Endothelial cell of umbilical vein (primary cell): ENCODE measurements at places on chromosomes 12 and 14. TPM values are rescaled to one million over a fixed set of nuclear protein-coding genes. Genes with fewer than 3 reads are reported as not detected.

DNA sequence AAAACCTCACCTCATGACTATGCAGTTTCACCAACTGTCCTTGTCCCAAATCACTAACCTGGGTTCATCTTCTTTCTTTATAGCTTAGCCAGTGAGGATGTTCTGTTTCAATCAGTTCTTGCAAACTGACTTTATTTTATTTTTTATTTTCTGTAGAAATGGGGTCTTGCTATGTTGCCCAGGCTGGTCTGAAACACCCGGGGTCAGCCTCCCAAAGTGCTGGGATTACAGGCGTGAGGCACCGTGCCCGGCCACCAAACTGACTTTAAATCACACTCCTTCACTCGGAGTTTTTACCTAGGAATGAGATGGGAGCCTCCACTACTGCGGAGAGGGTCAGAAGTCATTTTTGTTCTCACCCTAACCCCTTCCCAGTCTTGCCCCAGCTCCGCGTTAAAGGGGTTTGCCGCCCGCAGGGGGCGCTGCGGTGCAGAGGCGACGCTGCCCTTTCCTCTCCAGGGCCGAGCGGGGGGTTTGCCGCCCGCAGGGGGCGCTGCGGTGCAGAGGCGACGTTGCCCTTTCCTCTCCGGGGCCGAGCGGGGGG, 7.0 kb upstream of the B4GALNT3 start:
- DNase-seq = no peak

DNA sequence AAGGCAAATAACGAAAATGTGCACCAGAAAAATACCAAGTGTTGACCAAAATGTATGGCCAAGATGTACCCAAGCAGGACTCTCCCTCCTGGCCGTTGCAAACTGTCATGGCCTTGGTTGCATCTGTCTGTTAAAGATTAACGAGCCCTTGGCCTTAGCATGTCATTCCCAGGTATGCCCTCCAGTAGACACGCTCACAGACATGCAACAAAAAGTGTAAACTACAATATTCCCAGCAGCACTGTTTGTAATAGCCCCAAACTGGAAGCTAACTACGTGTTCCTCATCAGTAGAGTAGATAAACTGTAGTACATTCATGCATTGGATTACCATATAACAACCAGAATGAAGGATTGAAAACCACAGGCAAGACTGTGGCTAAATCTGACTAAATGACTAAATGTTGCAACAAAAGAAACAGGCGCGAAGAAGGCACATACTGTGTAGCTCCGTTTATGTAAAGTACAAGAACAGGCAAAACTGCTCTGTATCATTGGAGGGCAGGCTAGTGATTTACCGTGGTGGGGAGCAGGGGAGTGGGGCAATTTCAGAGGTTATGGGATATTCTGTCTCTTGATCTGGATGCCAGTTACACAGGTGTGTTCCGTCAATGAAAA, 232.8 kb upstream of the DIO3 start:
- no peak for DNase-seq

- DNase-seq = no peak
These were observed 1.4 kb downstream of the VAMP1 start for GRCh38 chr12:6469092-6469491.

DNA sequence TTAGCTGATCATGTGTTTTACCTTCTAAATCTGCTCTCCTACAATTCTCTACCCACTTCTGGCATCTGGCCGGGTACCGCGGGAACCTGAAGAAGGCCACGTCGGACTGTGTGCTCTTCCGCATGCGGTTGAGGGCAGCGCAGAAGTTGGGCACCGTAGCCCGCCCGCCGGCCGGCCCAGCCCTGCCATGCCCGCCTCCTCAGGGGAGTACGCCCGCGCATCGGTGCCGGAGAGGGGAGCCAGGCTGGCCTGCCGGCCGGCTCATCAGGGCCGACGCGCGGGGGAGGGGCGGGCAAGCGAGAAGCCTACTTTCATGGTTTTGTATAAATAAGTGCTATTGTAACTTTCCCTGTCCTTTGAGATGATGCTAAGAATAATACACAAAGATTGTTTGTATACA, 19.9 kb upstream of the ADAMTS20 start:
- no peak for DNase-seq

- peak; percentile 83 for DNase-seq
These were observed 51.6 kb upstream of the SRP54 start for GRCh38 chr14:34931206-34931605.

GRCh38 chr12:103269946-103270345, 225.8 kb downstream of the C12orf42 start:
- DNase-seq = no peak

DNA sequence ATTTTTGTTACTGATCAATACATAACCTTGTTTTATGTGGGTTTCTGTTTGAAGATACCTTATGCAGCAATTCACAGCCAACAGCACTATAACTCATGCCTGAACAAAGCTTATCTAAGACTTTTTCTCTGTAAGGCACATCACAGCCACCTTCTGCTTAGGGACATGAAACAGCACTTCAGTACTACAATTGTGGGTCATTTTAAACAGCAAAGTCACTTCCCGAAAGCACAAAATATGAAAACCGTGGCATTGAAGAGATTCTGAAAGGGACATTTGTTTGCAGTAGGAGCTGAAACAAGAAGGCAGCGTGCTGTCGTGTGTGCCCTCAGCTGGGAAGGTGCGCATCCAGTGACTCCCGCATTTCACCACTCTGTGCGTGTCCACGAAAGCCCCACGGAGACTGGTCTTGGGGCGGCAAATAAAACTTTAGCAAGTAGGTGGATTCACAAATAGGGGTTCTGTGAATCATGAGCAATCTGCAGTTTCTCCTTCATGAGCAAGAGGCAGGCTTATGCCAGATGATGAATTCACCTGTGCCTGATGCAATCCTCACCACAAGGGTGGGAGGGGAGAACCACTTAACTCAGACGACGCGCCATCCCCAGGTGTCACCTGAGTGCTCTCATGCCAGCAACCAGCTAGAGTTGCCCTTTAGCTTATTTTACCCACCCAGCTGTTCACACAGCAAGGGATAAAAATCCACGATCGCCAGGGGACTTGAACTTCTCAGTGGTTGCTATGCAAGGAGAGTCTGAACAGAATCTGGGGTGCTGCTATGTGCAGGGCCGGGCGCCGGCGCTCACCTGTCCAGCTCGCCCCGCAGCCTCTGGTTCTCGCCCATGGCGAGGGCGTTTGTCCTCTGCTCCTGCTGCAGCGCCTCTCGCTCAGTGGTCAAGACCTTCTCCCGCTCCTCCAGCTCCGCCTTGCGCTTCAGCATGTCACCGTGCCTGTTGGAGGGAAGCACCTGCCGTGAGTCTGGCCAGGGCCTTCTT, 54.9 kb upstream of the GPR68 start:
- no peak for DNase-seq

GRCh38 chr12:105935981-105936380, 202.8 kb downstream of the NUAK1 start:
- DNase-seq = peak; percentile 13

DNA sequence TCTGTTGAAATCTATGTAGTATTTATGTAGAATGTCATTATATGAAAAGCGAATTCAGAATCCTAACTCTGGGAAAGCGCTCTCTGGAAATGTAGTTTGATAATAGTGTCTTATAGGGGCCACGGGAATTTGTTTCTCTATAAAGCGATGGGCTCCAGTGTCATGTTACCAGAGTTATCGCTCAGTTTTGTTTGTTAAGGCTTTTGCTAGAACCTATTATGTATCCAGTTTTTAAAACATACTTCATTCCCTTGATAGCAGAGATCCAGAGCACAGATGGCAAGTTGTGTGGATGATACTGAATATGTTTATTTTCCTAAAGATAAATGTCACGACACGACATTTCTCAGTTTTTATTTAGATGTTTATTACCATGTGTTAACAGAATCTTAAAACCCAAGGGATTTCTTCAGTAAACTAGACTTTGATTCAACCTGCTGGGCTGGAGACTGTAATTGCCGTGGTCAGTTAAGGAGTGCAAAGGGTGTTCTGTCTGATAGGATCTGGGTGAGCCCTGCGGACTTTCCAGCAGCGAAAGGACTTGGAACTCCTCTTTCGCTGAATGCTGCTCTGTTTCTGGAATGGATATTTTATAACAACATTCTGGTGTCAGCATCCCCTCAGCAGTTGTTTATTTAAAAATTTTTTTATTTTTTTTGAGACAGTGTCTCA, 1.7 kb upstream of the DNAH10 start:
- no peak for DNase-seq

DNA sequence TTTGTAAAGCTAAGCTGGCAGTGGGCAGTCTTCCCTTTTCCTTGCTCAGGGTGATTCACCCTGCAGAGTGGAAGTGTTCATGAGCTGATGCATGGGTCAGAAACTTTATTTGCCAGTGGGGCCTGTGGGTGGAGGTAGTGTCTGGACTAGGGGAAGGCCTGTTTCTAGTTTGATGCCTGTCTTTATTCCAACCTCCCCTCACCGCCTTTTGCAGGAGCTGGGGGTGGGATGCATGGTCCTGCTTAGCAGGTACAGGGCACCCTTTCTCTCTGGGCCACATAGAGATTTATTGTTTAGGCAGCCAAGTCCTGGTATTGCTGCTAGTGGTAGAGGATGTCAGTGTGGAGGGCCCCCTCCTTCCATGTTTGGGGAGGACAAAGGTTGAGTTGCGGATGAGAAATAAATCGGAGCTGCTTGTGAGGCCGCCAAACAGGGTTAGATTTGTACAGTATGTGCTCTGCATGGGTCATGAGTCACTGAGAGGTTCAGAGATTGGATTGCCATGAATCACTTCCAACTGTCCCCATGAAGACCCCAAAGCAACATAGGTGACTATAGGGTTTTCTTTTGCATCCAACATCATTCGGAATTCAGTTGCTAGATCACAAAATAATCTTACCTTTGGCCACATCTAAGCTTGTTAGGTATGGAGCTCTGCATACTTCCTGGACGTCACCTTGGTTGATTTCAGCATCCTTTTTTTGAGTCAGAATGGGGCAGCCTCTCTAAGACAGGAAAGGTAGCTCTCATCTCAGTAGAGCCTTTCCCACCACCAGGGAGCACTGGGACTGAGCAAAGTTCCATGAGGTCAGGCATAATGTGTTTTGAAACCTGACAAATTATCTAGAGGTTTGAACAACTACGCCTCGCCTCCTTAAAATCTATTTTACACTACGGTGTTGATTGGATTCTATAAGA, 8.8 kb downstream of the SMOC1 start:
- no peak for DNase-seq

- no peak for DNase-seq
These were observed 6.3 kb downstream of the LRRC74A start for GRCh38 chr14:76832503-76832988.

DNA sequence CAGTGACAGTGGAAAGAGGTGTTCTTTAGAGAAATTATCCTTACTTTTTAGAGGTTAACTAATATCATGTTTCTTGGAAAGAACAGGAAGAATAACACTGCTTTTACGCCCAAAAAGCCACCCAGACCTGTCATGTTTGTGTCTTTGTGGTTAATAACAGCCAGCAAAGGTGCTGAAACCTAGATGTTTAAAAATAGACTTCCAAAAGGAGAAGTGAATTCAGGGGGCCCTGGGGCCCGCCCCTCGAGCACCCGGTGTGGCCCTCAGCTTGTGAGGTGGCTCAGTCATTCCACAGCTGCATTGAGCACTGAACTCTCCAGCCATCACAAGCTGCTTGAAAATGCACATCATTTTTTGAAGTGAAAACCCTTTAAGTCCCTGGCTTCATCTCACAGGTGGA, 20.8 kb upstream of the AMN start:
- no peak for DNase-seq

DNA sequence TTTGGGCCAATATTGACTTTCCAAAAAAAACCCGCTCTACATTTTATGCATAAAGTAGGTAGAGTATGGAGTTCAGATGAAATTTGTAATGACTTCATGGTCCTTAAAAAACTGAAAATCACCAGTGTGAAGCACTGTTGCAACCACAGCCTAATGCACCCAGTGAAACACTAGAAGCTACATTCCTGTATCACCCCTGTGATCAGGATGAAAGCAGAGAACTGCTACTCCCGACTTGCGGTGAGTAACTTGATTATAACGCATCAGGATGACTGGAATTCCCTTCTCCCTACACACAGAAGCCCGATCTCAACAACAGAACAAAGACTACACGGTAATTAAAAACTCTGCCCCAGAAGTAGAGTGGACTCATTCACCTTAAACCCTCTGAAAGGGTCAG, 33.8 kb downstream of the SPTB start:
- no peak for DNase-seq

GRCh38 chr14:71553779-71554178, 378.4 kb upstream of the RGS6 start:
- no peak for DNase-seq

- no peak for DNase-seq
These were observed 470.9 kb downstream of the VRK1 start for GRCh38 chr14:97268097-97268496.

DNA sequence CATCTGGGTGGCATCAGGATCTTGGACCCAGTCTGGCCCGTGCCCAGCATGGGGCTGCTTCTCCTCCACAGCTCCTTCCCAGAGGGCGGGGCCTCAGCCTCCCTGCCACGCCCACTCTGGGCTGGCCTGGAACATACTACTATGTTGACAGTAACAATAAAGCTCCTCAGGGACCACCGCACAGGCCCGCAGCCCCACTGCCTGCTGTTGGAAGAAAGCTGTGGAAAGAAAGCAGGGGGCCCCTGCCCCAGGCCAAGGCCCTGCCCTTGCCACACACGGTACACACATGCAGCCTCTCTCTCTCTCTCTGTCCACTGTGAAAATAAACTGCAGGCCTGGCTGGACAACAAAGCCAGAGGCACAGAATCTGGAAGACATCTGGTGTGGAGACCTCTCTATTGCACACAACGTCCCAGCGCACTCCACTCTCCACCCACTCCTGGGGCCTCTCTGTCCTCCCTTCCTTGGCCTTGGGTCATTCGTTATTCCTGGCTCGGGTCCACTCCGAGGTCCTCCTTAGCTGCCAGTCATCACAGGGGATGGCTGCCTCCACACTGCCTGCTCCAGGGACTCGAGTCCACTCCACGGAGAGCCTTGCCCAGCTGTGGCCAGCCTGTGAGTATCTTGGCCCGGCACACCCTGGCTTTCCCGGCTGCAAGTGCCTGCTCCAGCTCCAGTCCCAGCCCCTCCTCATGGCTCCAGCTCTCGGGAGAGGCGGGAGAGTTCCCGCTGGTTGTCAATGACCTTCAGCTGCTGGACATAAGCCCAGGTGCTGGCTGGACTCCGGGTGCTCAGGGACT, 11.8 kb upstream of the ENDOU start:
- DNase-seq = peak; percentile 14

GRCh38 chr14:48973151-48973550, 613.0 kb downstream of the RPS29 start:
- no peak for DNase-seq

- DNase-seq = no peak
These were observed 344.7 kb downstream of the NELL2 start for GRCh38 chr12:44531320-44531971.

DNA sequence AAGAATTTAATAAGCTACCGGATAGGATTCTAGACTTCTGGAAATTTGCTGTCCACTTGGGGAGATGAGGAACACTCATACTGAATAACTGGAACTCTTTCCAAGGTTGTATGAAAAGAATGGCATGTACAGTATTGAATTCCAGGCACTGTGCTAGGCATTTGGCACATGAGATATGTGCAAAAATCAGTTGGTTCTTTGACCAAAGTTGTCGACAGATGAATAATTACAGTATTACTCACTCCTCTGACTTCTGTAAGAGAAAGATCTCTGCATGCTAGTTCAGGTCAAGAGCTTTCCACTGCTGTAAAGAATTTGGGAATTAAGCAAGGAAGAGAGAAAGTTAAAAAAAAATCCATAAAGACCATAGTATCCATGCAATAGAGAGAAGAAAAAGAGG, 764.7 kb downstream of the BCL11B start:
- DNase-seq = no peak

The PTPRO gene
- polyA plus RNA-seq = not detected in 2 replicates

The STYK1 gene
- 6.0 and 7.7 TPM in 2 replicates for polyA plus RNA-seq

The RILPL2 gene
- polyA plus RNA-seq = 3.0 and 3.3 TPM in 2 replicates

The SETD1B gene
- 2.3 and 2.6 TPM in 2 replicates for polyA plus RNA-seq

The C12orf57 gene
- polyA plus RNA-seq = 729 and 802 TPM in 2 replicates

The SIX1 gene
- polyA plus RNA-seq = 0.55 and 0.57 TPM in 2 replicates

The C1QL4 gene
- polyA plus RNA-seq = not detected in 2 replicates
